LoVo (cell line): ENCODE measurements at places on chromosomes 7 and 10.
A peak's percentile ranks its signal among the peaks of the same experiment; 100 is the strongest.

DNA sequence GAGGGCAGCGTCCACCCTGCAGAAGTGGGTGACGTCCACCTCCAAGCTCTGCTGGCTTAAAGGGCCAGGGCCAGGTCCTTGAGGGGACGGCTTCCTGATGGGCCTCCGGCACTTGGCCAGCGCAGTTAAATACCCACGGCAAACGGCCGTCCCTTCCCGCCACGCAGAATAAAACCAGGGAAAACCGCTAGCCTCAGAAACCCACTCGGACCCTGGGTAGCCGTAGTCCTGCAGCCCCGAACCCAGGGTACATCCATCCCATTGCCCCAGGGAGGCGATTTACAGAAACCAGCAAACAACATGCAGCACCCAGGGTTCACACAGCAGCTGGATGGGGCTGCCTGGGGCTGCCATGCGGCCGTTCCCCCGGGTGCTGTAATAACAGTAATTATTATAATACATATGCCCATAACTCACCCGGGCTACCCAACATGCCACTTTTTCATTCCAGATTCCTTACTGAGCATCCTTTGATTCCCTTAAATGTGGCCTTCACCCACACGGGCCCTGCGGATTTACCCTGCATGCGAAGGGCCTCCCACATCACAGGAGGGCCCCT lies 81.5 kb upstream of the PDGFA start:
- no peak for DNase-seq

DNA sequence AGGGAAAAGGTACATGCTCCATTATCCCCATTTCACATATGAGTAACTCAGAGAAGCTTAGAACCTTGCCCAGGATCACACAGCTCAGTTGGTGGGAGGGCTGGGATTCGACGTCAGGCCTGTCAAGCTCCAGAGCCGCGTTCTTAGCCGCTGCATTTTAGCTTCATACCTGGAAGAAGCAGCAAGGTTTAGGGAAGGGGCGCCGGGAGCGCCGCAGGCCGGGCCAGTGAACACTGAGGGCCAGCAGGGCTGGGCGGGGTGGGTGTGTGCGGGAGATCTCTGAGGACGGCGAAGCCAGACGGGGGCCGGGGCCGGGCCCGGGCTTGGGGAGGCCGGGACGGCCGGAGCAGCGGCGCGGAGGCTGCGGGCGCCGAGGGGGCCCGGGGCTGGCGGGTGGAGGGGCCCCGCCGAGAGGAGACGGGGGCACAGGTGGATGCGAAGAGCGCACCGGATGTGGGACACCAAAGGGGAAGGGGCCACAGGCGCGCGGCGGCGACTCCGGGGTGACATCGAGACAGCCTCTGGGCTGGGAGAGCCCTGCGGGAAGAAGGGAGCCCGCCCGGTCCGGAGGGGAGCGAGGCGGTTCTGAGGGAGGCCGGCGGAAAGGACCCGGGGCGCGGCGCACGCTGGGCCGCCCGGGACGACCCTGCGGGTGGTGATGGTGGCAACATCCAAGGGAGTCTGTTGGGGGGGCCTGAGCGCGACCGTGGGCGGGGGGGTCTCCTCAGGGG lies 498 bp downstream of the NDST2 start:
- no peak for DNase-seq

DNA sequence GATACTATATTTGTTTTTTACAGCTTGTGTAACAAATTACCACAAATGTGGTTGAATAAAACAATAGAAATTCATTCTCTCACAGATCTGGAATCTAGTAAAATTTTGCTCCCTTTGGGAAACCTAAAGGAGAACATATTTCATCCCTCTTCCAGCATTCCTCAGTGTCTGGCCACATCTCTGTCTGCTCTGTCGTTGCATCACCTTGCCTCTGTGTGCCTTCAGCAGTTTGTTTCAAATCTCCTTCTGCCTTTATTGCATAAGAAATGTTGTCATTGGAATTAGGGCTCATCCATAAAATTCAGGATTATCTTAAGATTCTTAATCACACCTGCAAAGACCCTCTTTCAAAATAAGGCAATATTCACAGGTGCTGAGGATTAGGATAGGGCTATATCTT lies 14.5 kb downstream of the OR2A14 start:
- DNase-seq = no peak

DNA sequence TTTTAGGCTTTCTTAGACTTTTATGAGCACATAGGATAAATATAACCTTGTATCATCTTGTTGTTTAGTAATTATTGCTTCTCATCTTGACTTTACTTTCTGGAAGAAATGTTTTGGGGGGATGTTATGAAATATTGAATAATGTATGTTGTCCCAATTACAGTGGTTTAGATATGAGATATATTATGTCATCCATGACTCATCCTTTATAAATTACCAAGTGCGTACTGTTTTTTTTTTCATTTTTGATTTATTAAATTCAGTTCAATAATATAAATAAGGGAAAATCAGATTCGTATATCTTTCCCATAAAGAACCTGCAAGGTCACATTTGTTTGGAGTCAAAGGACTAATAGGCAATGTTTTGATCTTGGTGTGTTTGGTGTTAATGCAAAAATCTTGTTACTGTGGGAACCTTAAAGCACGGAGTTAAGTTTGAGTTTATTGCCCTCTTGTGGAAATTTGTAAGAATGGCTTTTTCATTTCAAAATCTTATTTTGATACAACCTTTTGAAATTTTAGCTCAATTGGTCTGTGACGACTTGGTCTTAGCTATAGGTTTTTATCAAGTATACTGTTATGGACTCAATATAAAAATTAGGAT lies 108.6 kb downstream of the SRI start:
- peak; percentile 67 for DNase-seq

DNA sequence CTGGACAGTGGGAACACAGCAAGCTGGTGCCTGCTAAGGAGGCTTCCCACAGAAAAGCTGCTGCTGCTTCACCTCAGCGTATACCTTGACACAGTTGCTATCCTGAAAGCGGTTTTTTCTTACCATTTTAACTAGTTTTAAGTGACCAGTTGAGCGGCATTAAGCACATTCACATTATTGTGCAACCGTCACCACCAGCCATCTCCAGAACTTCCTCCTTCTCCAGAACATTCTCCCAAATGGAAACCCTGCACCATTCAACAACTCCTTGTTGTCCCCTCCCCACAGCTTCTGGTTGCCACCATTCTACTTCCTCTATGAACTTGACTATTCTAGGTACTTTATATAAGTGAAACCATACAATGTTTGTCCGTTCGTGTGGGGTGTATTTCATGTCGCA lies 169.9 kb downstream of the SNX10 start:
- no peak for DNase-seq

- no peak for DNase-seq
These were observed 14.5 kb downstream of the CBX3 start for GRCh38 chr7:26216049-26216448.

- DNase-seq = no peak
These were observed 11.7 kb upstream of the CCDC172 start for GRCh38 chr10:116312548-116312947.

- DNase-seq = no peak
These were observed 220.5 kb downstream of the MLLT10 start for GRCh38 chr10:21754410-21755011.

GRCh38 chr7:152351168-152351567 lies 84.6 kb downstream of the KMT2C start:
- no peak for DNase-seq

- no peak for DNase-seq
These were observed 613 bp downstream of the AP5Z1 start for GRCh38 chr7:4775848-4776623.

DNA sequence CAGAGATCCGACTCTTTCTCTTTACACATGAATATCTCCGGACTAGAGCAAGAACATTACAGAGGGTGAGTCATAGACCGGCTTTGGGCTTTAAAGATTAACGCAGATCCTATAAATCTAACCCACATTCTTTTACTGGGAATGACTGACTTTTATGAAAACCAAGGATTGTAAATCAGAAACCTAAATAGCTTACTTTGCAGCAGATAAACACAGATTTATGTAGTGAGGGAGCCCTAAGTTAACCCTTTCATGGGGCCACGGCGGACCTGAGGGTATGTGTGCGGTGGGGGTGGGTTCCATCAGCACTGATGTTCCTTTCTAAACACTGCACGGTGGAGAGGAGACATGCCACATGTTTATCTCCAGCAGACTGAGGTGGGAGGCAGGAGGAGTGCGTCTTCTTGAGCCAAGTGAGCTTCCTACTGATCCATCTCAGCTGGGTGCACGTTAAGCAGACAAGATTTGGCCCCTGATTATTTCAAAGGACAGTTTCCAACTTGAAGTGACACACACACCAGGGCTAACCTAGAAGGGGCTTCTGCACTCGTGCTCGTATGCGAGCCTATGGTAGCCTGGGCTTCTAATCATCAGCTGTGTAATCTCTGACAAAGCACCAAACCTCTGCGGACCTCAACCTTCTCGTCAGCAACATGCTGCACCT lies 127.6 kb downstream of the WDR11 start:
- peak; percentile 77 for DNase-seq

- DNase-seq = peak; percentile 15
These were observed 1.0 kb upstream of the NRP1 start for GRCh38 chr10:33335551-33335800.

DNA sequence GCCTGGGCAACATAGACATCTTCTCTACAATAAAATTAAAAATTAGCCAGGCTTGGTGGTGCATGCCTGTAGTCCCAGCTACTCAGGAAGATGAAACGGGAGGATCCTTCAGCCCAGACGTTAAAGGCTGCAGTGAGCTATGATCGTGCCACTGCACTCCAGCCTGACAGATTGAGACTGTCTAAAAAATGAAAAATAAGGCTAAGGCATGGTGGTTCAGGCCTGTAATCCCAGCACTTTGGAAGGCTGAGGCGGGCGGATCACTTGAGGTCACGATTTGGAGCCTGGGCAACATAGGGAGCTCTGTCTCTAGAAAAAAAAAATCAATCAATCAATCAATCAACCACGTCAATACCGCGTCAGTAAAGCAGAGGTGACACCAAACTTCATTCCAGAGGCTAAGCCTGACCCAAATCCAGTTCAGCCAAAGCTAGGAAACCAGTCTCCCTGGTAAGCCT lies 31.1 kb downstream of the MRPS24 start:
- DNase-seq = no peak

GRCh38 chr10:64708884-64709681 lies 1187.9 kb downstream of the REEP3 start:
- DNase-seq = no peak

- DNase-seq = no peak
These were observed 131.9 kb downstream of the C10orf90 start for GRCh38 chr10:126538439-126539135.

- no peak for DNase-seq
These were observed 19.3 kb upstream of the SLC35G1 start for GRCh38 chr10:93874309-93875031.

GRCh38 chr10:12322583-12323131 lies 26.7 kb upstream of the CAMK1D start:
- no peak for DNase-seq

DNA sequence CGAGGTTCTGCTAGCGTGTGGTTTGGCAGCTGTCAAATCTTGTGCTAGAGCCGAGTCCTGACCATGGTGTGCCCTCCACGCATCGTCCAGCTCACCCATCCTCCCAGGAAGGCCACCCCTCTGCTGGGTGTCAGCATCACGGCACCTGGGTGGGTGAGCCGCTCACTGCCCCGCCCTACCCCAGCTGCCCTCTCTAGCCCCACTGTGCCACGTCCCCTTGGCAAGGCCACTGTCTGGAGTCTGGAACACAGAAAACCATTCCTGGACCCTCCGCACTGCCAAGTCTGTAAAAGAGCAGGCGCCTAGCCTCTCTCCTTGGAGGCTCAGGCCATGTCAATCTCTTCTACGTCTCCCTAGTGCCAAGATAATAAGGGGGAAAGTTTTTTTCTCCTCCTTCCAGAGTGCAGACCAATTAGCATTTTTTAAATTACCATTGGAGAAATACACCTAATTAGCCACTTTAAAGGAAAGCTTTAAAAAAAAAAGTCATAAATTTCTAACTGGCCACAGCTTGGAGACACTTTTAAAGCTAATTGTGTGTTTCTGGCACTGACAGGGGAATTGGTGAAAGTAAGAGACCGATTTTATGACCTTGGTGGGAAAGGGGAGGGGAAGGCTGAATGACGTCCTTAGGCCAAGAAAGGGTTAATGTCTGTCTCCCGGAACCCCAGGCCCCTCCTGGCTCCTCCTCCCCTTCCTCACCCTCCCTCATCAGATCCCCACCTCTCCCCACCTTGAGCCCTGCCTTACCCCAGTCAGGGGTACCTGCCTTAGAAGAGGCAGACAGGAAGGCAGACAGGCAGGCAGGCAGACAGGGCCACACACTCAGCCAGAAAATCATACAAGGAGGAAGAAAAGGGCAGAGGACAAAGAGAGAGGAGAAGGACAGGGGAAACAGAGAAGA lies 151.2 kb downstream of the PLXNA4 start:
- DNase-seq = no peak

DNA sequence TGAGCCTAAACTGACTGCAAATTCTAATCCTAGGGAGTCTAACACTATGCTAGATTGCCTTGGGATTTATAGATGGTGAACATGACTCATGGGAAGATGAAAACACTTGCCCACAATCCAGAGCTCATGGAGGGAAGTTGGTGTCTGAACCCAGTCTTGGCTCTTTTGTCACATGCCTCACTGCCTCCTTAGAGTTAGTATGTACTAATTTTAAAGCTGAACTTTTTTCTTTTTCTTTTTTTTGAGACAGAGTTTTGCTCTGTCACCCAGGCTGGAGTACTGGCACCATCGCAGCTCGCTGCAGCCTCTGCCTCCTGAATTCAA lies 14.4 kb downstream of the MRPL32 start:
- no peak for DNase-seq

DNA sequence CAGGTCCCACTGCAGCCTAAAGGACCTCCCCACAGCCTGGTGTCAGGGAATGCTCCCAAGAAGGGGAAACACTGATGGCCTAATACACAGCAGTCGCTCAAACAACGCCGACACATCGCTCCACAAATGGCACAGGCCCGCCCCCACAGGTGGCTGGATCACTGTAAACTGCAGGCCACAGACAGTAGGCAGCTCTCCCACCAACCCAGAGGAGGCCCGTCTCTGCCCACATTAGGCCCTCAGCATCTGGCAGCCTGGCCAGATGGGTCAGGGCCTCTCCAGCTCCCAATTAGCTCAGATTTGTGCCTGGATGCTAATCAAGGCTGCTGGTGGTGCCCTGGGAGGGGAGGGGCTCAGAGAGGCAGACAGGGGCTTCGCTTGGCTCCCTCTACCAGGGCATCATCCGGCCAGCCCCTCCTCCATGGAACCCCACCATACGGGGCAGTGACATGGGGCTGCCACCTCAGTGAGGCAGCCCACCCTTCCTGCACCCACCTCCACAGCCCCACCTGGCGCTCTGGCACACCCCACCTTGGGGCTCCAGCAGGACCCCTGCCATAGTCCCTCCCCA lies 42.7 kb downstream of the CAMK2B start:
- no peak for DNase-seq

DNA sequence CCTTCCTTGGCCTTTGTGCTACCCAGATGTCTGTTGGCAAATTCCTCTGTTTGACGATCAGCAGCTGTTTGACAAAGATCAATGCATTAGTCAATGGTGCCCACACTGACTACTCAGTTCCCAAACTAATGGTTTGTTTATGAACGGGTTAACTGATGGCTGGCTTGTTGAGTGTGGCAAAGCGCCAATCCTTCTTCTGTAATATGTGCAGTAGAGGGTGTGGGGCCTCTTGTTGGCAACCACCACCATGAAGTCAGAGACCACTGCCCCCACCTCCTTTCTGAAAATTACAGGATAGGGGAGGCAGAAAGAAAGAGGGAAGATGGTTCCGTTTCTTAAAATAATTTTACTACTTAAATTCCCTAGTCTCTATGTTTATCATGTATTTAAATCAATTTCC lies 2.6 kb upstream of the PLCE1 start:
- DNase-seq = no peak

- no peak for DNase-seq
These were observed 122.5 kb downstream of the OAT start for GRCh38 chr10:124296121-124296812.
